AG04450 (cell line): ENCODE measurements at places on chromosomes 5 and 9. TPM values are rescaled to one million over a fixed set of nuclear protein-coding genes. Genes with fewer than 3 reads are reported as not detected.

Gene PITX1
- 72.1 and 102 TPM in 2 replicates for polyA plus RNA-seq

Gene ARL14EPL
- 0.05 TPM in 2 replicates for polyA plus RNA-seq

Gene MEIKIN
- not detected in 2 replicates for polyA plus RNA-seq

Gene PCDHA4
- not detected in 2 replicates for polyA plus RNA-seq

Gene EQTN
- polyA plus RNA-seq = not detected in 2 replicates

GRCh38 chr9:95129476-95130291 is 187.8 kb downstream of the FANCC start:
- DNase-seq = no peak

- DNase-seq = peak; percentile 27
These were observed 16.5 kb downstream of the GRXCR2 start for GRCh38 chr5:145856285-145856818.

DNA sequence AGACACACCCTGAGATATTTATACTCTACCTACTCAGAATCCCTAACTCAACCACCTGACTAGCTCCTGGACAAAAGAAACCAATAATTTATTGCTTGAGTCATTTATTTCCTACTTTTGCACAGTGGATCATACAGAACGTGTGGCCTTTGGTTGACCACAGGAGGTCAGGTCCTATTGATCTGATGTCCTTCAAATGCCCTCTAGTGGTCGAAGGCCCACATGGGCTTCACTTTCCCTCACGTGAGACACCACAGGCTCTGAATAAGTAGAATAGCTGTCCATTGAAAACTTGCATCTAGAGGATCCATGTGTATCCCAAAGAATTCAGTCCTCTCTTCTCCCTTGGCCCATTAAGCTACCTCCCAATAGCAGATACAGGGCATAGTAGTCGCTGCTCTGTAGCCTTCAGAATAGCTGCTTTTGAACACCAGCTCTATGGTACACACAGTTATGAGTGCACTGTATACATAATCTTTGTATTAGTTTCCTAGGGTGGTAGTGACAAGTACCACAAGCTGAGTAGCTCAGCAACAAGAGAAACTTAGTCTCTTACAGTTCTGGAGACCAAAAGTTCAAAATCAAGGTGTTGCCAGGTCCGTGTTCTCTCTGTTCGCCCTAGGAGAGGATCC is 177.6 kb upstream of the SMARCA2 start:
- DNase-seq = no peak

GRCh38 chr9:131349881-131350563 is 43.9 kb upstream of the PRRC2B start:
- peak; percentile 65 for DNase-seq

DNA sequence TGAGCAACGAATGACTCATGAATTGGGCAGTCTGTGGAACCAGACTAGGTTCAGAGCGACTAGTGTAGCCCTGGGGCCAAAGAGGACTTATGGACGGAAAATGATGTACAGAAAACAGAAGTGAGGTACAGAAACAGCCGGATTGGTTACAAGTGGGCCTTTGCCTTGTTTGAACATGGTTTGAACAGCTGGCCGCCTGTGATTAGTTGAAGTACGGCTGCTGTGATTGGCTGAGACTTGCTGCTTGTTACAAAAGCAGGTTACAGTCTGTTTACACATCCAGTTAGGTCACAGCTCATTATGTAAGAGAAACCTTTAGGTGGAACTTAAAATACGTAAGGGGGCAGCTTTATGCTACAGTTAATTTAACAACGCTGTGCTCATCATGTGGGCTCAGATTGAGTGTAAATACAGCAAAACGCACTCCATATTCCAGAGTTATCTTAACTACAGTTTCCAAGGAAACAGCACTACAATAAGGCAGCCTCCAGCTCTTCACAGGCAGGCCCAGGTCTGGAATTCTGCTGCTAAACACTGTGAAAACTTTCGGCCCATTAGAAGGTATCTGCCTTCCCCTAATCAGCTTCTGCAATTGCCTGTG is 6.5 kb downstream of the AMACR start:
- DNase-seq = no peak

GRCh38 chr9:8857068-8857925 is 1057.7 kb upstream of the DMAC1 start:
- DNase-seq = no peak

DNA sequence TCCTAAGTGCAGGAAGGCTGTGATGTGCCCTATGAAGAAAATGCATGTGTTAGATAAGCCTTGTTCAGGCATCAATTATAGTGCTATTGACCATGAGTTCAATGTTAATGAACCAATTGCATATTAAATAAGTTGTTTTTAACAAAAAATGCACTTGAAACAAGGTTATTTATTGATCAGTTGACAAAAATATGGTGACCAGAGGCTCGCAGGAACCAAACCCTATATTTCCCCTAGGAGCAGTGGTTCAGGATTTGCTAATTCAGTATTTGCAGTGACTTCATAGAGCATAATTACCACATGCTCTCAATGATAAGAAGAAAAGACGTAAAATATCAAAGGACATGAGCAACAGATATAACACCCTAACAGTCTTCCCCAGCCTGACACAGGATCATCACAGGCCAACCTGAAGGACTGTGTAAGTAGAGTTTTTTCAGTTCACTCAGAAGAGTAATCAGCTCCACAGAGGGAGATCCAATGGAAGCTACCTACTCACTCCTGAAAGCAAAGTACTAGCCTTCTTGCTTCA is 92.3 kb downstream of the SEMA5A start:
- DNase-seq = no peak
